ENCODE measurements at places on chromosomes 2 and 18.

- DNase-seq = no peak
- no peaks in the 10 kb centered on the region for H3K36me3 ChIP-seq
- H3K27me3 ChIP-seq = peaks cover 5% of the 10 kb centered on the region
- H3K4me3 ChIP-seq = no peak overlapping the region
- no peaks in the 10 kb centered on the region for H3K4me1 ChIP-seq
Observed at GRCh38 chr18:6734726-6735430, 5.4 kb downstream of the ARHGAP28 start.

- H3K27ac ChIP-seq = no peak overlapping the region
- no peaks in the 10 kb centered on the region for H3K27me3 ChIP-seq
- peaks cover 8% of the 10 kb centered on the region for H3K4me1 ChIP-seq
- DNase-seq = no peak
- no peak overlapping the region for H3K4me3 ChIP-seq
Observed at GRCh38 chr2:25992556-25992955, 10.3 kb upstream of the KIF3C start.

GRCh38 chr2:107777974-107778373, 48.7 kb upstream of the RGPD4 start:
- no peak overlapping the region for H3K4me3 ChIP-seq
- no peak for DNase-seq
- no peak overlapping the region for H3K27ac ChIP-seq
- H3K4me1 ChIP-seq = no peaks in the 10 kb centered on the region

- H3K4me1 ChIP-seq = no peaks in the 10 kb centered on the region
- H3K27me3 ChIP-seq = peaks cover 6% of the 10 kb centered on the region
- H3K27ac ChIP-seq = no peak overlapping the region
- H3K4me3 ChIP-seq = no peak overlapping the region
Observed at GRCh38 chr18:8780227-8780626, 74.9 kb downstream of the MTCL1 start.

- no peak for DNase-seq
- H3K27ac ChIP-seq = no peak overlapping the region
- H3K4me3 ChIP-seq = no peak overlapping the region
Observed at GRCh38 chr2:121185571-121186074, 99.4 kb downstream of the TFCP2L1 start.

GRCh38 chr18:48398074-48398473, 11.1 kb downstream of the ZBTB7C start:
- peaks cover 13% of the 10 kb centered on the region for H3K27me3 ChIP-seq
- no peak overlapping the region for H3K4me3 ChIP-seq
- no peaks in the 10 kb centered on the region for H3K4me1 ChIP-seq

DNA sequence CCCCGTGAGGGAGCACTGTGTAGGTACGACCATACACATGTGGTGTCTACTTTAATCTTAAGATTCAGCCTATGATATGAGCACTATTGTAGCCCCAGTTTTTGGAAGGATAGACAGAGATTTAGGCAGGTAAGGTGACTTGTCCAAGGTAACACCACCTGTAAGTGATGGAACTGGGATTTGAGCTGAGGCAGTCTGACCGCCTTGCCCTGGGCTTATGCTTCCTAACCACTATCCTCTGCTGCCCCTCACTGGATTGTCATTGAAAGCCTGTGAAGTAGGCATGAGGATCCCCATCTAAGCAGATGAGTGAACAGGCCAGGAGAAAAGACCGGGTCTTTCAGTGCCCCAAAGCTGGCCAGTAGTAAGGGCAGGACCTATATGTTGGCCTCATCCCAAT, 343.8 kb downstream of the CYRIA start:
- no peaks in the 10 kb centered on the region for H3K4me1 ChIP-seq
- no peaks in the 10 kb centered on the region for H3K36me3 ChIP-seq
- no peak for DNase-seq
- H3K27me3 ChIP-seq = no peaks in the 10 kb centered on the region
- H3K4me3 ChIP-seq = no peak overlapping the region

DNA sequence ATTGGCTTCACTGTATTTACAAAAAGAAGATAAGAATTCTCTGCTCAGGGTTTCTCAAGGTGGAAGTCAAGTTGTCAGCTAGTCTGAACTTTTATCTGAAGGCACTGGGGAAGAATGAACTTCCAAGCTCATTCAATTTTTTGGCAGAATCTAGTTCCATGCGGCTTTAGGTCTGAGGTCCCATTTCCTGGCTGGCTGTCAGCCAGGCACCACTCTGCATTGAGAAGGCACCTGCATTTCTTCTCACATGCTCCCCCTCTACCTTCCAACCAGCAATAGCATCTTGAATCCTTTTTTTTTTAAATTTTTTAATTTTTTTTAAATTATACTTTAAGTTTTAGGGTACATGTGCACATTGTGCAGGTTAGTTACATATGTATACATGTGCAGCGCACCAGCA, 46.2 kb upstream of the RPE start:
- H3K4me3 ChIP-seq = no peak overlapping the region
- H3K36me3 ChIP-seq = no peaks in the 10 kb centered on the region
- no peaks in the 10 kb centered on the region for H3K4me1 ChIP-seq
- no peak for DNase-seq
- no peaks in the 10 kb centered on the region for H3K27me3 ChIP-seq

GRCh38 chr2:179671043-179671981, 190.1 kb downstream of the ZNF385B start:
- no peak overlapping the region for H3K27ac ChIP-seq
- no peaks in the 10 kb centered on the region for H3K27me3 ChIP-seq
- H3K36me3 ChIP-seq = no peaks in the 10 kb centered on the region

Measured in transverse colon (tissue), 4 donors.